ENCODE measurements at places on chromosomes 6 and 20.

GRCh38 chr6:43739642-43740091 lies 30.3 kb upstream of the VEGFA start:
- DNase-seq = peak; percentile 32

DNA sequence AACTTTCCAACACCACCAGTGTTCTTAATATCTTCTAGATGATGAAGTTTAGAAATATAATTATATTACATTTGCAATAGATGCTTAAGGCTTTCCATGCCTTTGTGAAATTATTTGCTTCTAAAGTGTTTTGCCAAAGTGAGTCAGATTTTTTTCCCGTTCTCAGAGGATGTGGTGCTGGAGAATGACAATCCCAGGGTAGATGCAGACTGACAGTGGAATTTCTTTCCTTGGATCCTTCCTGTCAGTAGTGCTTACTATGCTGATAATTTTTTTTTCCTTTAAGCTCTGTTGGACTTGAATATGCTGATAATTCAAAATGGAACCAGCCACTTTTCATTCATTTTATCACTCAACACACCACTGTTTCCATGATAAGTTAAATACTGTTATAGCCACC lies 59.9 kb upstream of the SOX4 start:
- no peak for DNase-seq

DNA sequence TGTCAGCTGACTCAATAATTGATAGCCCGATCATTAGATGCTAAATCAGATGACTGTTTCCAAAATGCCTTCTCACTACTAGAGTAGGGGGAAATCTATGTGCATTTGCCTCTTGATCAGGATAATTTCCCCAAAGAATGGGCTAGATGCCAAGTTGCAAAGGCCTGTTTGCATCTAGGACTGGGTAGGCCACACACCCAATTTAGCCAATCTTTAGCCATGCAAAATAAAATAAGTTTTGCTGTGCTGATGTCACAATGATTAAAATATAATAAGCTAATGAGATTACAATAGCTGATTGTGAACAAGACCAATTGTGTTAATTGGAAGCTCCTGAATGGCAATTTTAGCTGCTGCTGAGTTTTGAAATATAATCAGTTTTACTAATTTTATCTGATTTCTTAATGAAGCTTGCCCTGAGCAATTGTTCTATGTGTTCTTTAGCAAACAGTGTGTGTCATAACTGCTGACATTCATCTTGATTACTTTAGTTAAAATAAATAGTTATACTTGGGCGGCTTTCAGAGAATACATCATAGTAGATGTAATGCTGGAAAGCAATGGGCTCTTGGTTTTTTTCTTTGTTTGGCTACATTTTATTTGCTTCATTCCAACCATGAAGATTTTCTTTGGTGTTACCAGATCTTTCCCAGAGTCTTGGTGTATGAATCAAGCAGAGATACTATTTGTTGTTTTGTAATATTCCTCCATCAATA lies 973.2 kb upstream of the SLC35B3 start:
- DNase-seq = no peak

DNA sequence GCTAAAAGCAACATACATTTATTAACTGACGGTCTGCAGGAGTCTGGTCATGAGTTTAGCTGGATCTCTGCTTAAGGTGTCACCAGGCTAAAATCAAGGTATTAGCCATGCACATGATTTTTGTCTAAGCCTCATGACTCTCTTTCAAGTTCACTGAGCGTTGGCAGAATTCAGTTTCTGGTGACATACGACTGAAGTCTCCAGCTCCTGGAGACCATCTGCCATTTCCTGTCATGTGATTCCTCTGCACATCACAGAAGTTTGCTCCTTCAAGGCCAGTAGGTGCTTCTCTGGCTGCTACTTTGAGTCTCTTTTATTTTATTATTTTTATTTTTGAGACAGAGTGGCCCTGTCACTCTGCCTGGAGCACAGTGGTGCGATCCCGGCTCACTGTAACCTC lies 148.4 kb upstream of the EYA4 start:
- no peak for DNase-seq

DNA sequence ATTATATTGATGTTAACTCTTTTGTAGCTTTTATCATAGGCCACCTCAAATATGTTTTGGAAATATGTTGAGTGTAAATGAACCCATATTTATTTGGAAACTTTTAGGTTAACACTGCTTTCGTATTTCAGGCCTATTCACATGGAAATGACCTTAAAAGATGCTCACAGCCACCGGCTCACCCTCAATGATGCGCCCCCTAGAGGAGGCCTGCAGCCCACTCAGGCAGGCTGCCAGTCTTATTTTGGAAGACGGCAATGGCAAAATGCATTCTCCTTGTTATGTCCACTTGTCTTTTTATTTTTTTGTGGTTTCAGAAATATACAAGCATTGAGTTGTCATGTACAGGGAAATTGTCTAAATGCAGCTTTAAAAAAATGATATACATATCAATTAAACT lies 869.7 kb downstream of the PHF3 start:
- no peak for DNase-seq

- DNase-seq = no peak
Measured at GRCh38 chr20:45937765-45938164, 3.3 kb downstream of the PCIF1 start.

GRCh38 chr6:36920546-36920945 lies 34.0 kb upstream of the PI16 start:
- DNase-seq = no peak

DNA sequence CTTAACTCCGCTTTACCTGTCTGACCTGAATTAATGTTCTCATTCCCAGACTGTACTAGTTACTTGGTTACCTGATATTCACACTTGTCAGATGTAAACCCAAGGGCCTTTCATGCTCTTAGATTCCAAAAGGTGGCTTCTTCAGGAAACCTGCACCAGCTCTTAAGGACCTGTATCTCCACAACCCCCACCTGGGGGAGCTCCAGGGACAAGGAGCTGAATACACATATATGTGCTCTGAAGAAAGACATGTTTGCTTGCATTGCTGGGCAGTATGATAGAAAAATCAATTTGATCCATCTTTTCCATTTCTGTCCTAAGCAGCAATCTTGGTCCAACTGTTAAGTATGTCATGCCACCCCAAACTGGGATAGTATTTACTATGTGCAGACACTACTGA lies 64.8 kb upstream of the POU3F2 start:
- no peak for DNase-seq

GRCh38 chr20:62601172-62601571 lies 41.1 kb upstream of the SLCO4A1 start:
- no peak for DNase-seq

DNA sequence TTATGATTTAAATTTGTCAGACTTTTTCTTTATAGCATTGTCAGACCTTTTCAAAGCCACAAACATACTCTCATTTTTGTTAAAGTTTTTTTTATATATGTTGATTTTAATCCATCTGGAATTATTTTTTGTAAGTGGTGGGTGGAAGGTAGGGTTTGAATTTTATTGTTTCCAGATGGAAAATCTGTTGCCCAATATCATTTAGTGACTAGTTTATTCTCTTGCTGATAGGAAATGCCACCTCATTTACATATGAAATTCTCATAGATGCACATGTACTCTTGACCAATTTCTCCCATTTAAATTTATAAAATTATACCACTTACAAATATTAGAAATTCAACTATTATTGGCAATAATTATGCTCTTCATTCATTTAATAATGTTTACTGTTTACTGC lies 52.1 kb upstream of the PLCB1 start:
- DNase-seq = no peak

- no peak for DNase-seq
Measured at GRCh38 chr20:42779216-42779615, 410.5 kb downstream of the PTPRT start.

DNA sequence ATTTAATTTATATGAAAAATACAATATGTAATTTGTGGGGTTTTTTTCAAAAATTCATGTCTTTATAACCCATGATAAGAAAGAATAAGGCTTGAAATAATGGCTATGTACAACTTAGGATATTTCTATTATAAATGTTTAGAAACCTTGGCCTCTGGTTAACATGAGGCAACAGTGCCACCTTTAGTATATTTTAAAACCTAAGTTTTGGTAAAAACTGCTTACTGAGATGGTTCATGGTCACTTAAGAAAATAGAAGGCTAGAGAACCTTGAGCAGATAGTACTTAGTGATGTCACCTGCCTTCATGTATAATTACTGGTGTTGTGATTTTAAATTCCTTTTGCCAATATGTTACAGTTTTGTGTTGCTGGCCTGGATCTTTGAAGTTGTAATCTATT lies 176.4 kb downstream of the ADGB start:
- no peak for DNase-seq

GRCh38 chr6:156160007-156160794 lies 617.0 kb upstream of the ARID1B start:
- DNase-seq = no peak

- DNase-seq = no peak
Measured at GRCh38 chr6:157645201-157645795, 177.7 kb upstream of the SNX9 start.

DNA sequence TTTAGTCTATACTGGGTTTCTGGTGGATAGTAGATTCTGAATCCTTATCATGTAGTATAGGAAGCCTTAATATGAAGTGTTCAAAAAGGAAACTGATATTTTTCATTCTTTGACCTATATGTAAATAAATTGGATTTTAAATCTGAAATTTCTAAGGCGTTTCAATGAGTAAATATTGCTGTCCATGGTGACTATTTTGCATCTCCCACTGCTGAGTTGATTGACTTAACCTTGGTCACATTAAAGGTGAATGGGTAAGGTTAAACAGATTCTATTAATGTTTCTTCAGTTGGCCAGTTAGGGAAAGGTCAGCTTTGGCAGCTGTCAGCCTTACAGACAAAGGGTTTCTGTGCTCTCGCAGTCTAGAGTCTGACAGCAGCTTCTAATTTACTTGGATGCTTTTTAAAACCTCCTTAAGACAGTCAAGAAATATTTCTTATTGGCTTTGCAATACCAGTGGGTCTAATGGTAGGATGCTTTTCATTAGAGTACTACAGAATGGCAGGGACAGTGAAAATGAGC lies 24.8 kb downstream of the PRIM2 start:
- no peak for DNase-seq

- no peak for DNase-seq
Measured at GRCh38 chr6:71444222-71444621, 155.6 kb downstream of the OGFRL1 start.

- DNase-seq = no peak
Measured at GRCh38 chr6:139839506-139840156, 465.2 kb upstream of the CITED2 start.

DNA sequence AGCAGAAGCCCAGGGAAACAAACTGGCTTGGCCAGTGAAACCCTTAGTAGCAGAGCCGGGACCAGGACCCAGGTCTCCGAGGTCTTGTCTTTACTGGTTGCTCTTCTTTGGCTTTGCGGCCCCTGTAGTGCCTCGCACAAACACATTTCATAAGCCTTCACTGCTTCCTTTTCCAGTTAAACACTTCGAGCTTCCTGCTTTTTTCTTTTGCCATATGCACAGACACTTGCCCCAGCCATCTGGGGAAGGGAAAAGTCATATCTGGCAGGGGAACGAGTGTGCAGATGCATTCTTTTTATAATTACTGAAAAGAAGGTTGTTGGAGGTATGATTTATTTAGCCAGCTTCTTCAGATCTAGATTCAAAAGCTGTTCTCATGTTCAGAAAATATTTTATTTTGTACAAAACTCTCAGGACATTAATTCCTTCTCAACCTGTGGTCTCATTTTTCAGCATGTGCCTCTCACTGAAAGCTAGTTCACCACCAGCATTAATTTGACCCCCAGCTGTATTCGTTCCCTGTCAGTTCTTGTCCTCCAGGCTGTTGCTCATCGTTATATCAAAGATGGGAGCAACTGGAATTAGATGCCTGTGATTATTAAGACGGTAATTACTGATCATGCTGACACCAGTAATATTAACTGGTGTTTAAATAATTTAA lies 19.2 kb downstream of the KLHL32 start:
- DNase-seq = no peak

DNA sequence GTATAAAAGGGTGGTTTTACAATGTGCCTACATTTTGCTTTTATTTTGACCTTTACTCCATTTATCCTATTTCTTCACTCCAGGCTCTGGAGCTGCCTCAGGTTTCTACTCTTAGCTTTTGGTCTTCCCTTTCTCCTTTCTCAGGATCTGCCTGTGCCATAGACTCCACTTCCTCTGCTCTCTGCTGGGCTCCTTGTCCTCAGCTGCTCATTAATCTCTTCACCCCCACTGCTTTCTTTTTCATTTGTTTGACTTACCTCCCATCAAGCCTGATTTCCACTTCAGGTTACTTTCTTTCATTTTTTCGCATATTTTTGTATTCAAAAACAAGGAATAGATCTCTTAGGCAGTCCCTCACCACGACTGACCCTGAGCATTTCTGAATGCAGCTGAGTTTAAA lies 106.8 kb downstream of the COL19A1 start:
- no peak for DNase-seq

DNA sequence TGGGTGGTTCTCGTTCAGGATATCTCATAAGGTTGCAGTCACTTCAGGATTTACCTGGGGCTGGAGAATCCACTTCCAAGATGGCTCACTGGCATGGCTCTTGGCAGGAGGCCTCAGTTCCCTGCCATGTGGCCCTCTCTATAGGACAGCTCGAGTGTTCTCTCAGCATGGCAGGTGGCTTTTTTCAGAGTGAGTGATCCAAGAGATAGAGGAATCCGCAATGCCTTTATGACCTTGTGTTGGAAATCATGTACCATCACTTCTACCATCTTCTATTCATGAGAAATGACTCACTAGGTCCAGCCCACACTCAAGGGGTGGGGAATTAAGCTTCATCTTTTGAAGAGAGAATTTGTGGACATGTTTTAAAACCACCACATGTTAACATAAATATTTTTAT lies 37.8 kb downstream of the PPP1R16B start:
- no peak for DNase-seq

GRCh38 chr6:157104803-157105202 lies 218.5 kb downstream of the TMEM242 start:
- DNase-seq = no peak

DNA sequence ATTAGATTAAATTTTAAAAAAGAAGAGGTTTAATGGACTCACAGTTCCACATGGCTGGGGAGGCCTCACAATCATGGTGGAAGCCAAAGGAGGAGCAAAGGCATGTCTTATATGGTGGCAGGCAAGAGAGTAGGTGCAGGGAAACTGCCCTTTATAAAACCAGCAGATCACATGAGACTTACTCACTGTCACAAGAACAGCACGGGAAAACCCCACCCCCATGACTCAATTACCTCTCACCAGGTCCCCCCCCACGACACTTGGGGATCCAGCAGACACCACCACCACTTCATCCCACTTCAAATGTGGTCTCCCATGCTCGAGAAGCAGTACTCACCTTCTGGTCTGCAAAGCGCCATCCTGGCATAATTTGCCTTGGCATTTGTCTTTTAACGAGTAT lies 24.6 kb downstream of the MTFR2 start:
- no peak for DNase-seq

- no peak for DNase-seq
Measured at GRCh38 chr6:16466800-16467553, 228.6 kb downstream of the GMPR start.

- DNase-seq = no peak
Measured at GRCh38 chr6:7434672-7435071, 45.1 kb downstream of the RIOK1 start.

GRCh38 chr6:34284563-34285447 lies 36.0 kb upstream of the SMIM29 start:
- no peak for DNase-seq

Measured in NCI-H2029 (cell line).